ENCODE measurements at places on chromosomes 12 and 14.

- no peak for DNase-seq
These were observed 389.1 kb downstream of the GRIN2B start for GRCh38 chr12:13592063-13592942.

GRCh38 chr14:54724676-54725325 is 157.9 kb downstream of the SAMD4A start:
- DNase-seq = no peak

DNA sequence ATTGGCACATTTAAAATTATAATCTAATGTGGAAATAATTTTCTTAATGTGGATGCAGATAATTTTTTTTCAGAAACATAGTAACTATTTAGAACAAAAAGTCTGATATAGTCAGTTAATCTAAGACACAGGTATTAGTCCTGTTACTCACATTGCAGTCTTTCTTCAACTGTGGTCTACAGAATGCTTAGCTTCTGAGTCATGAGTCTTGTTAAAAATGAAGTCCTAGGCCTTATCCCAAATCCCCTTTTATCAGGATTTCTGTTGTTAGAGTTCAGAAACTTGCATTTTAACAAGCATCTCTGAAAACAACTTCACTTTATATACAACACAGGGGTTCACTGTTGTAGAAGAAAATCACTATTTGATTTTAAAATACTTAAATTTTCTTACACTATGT is 112.2 kb downstream of the SLC16A7 start:
- no peak for DNase-seq

- DNase-seq = no peak
These were observed 1027.4 kb downstream of the FSCB start for GRCh38 chr14:43479596-43480195.

- no peak for DNase-seq
These were observed 10.8 kb upstream of the GPRC5A start for GRCh38 chr12:12880537-12880936.

- DNase-seq = no peak
These were observed 315.5 kb upstream of the FLRT2 start for GRCh38 chr14:85214471-85214870.
